ENCODE measurements at places on chromosomes 5 and 9. TPM values are rescaled to one million over a fixed set of nuclear protein-coding genes. Genes with fewer than 3 reads are reported as not detected.

Gene RIMOC1
- 12.3 TPM for total RNA-seq

Gene ANKHD1
- 52.8 TPM for total RNA-seq

Gene TUSC1
- total RNA-seq: 6.2 TPM

Gene CARD6
- 3.2 TPM for total RNA-seq

Gene FOXE1
- 4.0 TPM for total RNA-seq

Gene ANKRD18A
- total RNA-seq: 9.2 TPM

Gene GTF2H2
- 13.5 TPM for total RNA-seq

Gene CHD1
- total RNA-seq: 27.6 TPM

Gene SLC1A1
- total RNA-seq: 0.79 TPM

Gene DRD1
- total RNA-seq: 0.15 TPM

Gene COL5A1
- 48.7 TPM for total RNA-seq

Gene TRAPPC13
- total RNA-seq: 13.5 TPM
